ENCODE measurements at places on chromosomes 7 and 10.

- no peak for DNase-seq
Observed at GRCh38 chr7:38187794-38188440, 9.9 kb downstream of the STARD3NL start.

DNA sequence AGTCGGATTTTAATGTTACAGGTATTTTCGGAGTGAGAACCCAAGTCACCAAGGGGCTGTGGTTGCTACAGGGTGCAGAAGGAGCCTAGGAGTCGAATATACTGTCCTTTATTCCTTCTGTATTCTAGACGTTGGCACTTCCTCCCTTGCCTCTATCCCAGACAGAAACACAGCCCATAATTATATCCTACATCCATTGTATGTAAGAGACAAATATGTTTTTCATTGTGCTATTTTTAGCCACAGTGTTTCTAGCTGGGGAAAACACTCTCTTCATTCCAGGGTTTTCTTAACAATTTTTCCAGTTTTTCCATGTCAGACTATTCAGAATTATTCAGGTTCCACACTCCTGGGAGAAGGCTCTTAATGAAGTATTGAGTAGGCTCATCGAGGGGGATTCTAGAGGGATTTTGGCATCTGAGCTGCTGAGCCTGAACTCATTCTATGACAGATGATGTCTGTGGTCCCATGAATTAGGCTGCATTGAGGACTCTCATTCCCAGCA is 32.6 kb downstream of the KIAA1217 start:
- no peak for DNase-seq

DNA sequence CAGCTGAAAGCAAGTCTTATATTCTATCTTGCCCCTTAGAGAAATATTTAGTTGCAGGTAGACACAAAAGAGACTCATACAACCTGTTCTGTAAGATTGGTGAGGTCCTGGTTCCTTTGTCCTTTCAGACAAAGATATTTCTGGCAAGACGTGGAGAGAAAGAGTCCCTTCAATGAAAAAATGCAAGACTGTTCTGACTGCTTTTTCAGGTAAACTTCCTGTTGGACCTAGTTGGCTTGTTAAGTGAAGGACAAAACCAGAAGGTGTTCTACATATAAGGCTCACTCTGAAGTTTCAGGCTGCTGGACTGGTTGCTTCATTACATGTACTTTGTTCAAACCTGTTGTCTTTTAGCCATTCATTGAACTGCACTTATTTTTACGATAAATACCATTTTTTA is 119.0 kb upstream of the PTPRZ1 start:
- no peak for DNase-seq

DNA sequence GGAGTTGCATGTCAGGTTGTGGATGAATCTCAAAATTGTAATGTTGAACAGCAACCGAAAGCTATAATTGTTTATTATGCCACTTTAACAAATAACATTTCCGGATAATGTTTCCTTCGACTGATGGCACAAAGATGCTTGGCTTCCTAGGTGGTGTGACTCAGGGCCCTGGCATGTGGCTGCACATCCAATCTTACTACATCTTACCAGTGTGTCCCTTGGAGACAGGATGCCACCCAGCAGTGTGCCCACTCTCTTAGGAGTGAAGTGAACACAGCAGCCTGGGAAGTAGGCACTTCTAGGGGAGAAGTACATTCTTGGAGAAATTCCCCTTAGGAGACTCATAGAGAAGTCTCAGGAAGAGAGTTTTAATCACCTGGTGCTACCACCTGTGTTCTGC is 33.0 kb upstream of the GPR26 start:
- DNase-seq = no peak

DNA sequence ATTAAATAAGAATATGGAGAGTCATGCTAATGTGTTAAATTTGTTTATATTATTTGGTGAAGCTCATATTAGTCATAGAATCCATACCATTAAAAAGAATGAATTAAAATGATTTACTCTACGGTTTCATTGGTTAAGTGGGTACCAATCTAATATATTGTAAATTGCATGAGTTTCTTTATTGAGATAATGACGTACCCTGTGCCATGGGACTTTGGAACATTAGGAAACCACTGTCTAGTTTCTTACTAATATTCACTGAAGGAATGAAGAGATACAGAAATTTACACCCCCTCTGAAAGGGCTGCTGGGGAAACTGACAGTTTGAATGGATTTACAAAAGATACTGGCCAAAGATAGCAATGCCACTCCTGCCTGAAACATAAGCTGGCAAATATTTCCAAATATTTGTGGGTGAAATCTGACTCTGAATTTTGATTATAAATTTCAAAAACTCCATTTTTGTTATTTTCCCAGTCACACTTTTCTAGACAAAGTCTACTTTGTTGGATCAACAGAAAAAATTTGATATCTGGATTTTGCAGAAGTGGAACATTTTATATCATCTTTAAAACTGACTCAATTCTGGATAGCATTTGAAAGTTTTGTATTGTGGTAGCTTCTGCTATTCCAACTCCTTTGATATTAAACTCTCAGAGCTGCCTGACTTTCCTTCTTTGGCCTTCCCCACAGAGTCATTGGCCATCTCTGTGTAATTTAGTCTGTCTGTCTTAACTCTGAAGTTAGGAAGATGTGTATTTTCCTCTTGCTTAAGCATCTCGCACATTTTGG is 22.3 kb downstream of the MDFIC start:
- no peak for DNase-seq
